ENCODE measurements at places on chromosomes 7 and 10. TPM values are rescaled to one million over a fixed set of nuclear protein-coding genes. Genes with fewer than 3 reads are reported as not detected.

OPALIN gene
- not detected for total RNA-seq

RAPGEF5 gene
- total RNA-seq: 21.2 TPM

SEMA3E gene
- 0.45 TPM for total RNA-seq

UCN3 gene
- not detected for total RNA-seq

GPR37 gene
- total RNA-seq: 14.2 TPM

PSMA2 gene
- 59.7 TPM for total RNA-seq

WEE2 gene
- not detected for total RNA-seq

PNLIP gene
- total RNA-seq: 3.1 TPM

ARMC10 gene
- 15.8 TPM for total RNA-seq

AGBL3 gene
- total RNA-seq: 2.1 TPM

EPHB6 gene
- total RNA-seq: 5.1 TPM

Measured in left lobe of liver (tissue), 2 donors.